ENCODE measurements at places on chromosomes 6 and 20.

DNA sequence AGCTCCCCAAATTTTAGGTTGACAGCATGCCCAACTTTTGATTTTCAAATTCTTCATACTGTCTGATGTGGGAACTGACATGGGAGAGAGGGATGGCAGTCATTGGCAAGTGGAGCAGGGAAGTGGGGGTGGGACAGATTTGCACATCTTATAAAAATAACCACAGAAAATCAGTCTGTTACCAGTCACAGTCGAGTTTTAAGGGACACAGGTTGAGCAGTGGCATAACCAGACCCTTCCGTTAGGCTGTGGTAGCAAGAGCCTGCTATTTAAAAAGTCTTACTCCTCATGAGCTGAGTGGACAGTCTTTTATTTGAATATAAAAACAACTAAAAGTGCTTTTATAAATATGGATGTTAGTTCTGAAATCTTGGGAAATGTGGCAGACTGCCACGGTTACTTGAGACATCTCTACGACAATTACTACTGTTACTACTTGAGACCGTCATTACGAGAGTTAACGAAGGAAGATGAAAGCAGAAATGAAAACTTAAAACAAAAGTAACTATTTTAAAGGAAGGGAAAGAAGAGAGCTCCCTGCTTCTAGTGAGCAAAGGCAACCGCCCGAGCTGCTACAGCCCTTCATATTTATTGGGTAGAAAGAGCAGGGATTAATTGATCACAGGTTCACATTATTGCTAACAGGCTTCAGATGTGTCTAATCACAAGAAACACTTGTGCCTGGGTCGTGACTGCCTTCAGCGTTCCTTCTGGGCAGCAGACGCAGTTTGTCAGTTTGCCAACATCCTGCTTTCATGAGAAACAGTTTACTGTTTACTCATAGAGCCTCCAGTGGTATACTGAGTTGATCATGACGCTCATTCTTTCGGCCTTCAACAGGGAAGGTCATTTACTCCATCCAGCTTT, 71.3 kb downstream of the EFHC1 start:
- no peak for DNase-seq

DNA sequence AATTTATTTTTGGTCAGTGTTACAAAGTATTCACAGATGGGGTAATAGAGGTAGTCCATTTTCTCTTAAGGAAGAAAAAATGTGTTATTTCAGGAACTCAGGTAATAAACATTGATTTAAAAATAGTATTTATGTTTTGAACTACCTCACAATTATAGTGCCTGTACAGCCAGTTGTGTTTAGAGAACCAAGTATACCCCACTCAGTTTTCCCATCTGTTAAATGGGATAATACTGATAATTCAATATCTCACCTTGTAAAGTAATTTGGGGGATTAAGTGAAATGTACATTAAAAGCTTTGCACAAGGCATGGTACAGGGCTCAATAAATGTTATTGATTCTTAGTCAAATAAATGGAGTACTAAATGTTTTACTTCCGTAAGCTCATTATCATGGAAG, 4.7 kb downstream of the ZNF451 start:
- no peak for DNase-seq

DNA sequence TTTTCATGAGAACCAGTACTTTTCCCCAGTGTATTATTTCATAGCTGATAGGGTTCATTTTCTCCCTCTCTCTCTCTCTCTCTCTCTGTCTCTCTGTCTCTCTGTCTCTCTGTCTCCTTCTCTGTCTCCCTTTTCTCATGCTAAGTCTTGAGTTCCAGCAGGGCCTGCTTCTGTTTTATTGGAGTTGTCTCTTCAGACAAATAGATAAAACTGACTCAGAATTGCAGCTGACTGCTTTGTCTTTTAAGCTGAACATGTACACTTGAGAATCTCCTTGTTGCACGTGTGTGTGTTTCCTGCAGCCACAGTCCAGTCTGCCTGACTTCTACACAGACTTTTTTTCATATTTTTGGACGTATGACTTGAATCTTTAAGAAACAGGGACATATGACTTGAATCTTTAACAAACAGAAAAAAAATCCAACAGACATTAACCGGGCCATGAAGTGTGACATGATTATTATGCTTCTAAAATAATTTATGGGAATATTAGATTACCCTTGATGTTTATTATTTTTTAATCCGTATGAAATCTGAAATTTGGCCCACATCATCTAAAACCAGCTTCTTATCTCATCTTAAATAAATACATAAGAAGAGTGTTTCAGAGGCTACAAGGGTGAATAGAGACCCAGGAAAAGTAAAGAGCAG, 71.5 kb downstream of the JAG1 start:
- no peak for DNase-seq

GRCh38 chr6:115675443-115675842, 385.2 kb downstream of the FRK start:
- no peak for DNase-seq

DNA sequence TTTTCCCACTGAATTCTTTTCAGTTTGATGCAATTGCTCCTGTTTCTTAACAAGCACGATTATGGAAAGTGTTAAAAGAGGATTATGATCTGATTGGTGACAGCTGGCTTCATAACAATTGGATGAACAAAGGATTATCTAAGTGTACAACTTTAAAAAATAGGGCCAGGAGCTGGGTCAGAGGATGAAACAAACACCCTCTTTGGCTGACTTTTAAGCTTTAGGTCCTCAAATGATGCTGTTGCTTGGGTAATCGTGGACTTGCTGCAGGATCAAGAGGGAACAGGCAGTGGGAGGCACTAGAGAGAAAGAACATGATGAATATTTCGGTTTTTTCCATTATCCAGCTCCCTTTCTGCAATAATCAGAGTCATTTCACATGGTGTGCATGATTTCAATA, 35.5 kb upstream of the TMX4 start:
- DNase-seq, result no peak

GRCh38 chr6:108115598-108116058, 41.1 kb upstream of the OSTM1 start:
- DNase-seq, result peak; percentile 80

- no peak for DNase-seq
These were observed 124.9 kb upstream of the ARID1B start for GRCh38 chr6:156652231-156652750.

GRCh38 chr20:20547876-20548266, 164.6 kb downstream of the RALGAPA2 start:
- no peak for DNase-seq

DNA sequence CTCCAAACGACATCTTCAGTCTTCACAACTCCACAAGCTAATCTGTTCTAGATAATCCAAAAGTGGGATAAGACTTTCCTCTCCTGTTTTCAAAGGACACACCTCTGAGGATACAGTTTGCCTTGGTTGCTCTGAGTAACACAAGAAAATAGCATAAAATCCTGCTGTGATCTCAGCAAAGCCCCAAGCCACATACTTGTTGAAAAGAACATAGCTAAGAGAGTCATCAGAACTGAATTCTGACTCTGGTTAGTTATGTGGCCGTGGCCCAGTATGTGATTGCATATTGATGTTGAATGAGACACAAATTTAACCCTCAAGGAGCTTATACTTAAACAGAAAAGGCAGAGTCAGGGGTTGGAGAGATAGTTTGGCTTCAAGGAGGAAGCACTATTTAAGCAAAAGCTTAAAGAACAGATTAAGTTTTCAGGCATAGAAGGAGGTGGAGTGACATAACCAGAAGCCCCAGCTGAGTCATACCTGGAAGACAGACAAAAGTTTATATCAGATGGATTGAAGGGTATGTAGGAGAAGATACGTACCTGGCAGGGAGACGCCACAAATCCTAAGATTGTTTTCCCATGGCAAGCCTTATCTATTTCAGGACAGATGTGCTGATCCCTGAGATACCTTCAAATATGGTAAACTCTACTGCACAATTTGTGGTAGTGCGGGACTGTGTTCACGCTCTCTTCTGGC, 41.2 kb downstream of the OPN5 start:
- no peak for DNase-seq

- DNase-seq, result no peak
These were observed 487.7 kb upstream of the HS3ST5 start for GRCh38 chr6:114830515-114830914.

- DNase-seq, result no peak
These were observed 149.5 kb downstream of the DOK5 start for GRCh38 chr20:54624706-54625390.

DNA sequence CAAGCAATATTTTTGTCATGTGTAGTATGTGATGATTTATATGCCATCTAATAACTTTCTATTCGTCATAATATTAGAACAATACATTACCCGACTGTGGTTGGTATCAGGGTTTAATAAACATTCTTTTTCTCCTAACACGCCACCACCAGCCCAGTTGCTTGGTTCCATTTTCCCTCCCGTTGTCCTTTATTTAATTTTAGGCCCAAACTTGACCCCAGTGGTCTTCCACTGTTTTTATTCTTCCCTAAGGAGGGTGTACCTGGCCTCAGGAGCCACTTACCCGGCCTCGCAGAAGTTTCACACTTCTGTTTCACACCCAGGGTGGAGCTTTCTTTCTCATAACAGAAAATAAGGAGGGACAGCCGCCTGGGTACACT, 33.1 kb upstream of the PIM1 start:
- DNase-seq, result no peak

GRCh38 chr20:34322267-34323105, 19.3 kb upstream of the AHCY start:
- DNase-seq, result no peak

GRCh38 chr20:61287583-61288275, 35.7 kb downstream of the CDH4 start:
- no peak for DNase-seq

GRCh38 chr6:15148356-15148946, 97.4 kb upstream of the JARID2 start:
- DNase-seq, result peak; percentile 50

- DNase-seq, result no peak
These were observed 12.8 kb downstream of the NFATC2 start for GRCh38 chr20:51529758-51530157.

- peak; percentile 43 for DNase-seq
These were observed 27.2 kb upstream of the SYNJ2 start for GRCh38 chr6:157954150-157955117.

- DNase-seq, result no peak
These were observed 95.3 kb upstream of the MAN1A1 start for GRCh38 chr6:119444642-119445557.

GRCh38 chr6:43494766-43495165, 15.4 kb downstream of the LRRC73 start:
- DNase-seq, result no peak

- no peak for DNase-seq
These were observed 463 bp upstream of the HLA-DMB start for GRCh38 chr6:32941214-32941768.

- no peak for DNase-seq
These were observed 160.6 kb downstream of the GRM4 start for GRCh38 chr6:33985313-33985751.

DNA sequence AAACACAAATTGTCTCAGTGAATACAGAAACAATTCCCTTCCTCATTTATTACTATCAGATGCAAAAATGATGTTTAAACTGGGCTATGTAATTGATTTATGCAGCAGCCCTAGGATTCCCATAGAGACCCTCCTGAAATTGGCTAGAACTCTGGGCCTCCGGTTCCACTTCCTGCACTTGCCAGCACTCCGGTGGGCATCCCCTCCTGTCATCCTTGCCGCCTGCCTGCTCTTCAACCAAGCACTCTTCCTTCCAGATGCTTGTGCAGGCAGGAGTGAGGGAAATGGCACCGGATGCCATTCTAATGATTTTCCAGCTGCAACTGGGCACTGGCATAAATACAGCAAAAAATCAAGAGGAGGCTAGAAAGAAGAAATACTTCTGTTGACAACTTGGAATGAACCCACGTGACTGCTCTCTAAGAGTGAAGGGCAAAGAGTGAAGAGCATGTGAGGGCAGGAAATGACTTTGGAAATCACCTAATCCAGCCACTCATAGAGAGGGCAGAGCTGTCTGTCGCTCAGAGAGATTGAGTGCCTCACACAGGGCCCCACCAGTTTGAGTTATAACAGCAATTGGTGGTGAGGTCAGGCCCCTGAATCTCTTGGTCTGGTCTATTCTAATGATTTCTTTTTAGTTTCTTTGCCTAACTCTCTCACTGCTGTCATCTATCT, 3.7 kb upstream of the NEDD9 start:
- no peak for DNase-seq

GRCh38 chr20:4130404-4131189, 115.2 kb upstream of the RNF24 start:
- no peak for DNase-seq

GRCh38 chr6:110363748-110364147, 5.6 kb upstream of the METTL24 start:
- DNase-seq, result no peak

GRCh38 chr20:48721324-48722001, 106.3 kb downstream of the PREX1 start:
- no peak for DNase-seq

GRCh38 chr6:149150801-149151398, 166.6 kb upstream of the TAB2 start:
- no peak for DNase-seq

DNA sequence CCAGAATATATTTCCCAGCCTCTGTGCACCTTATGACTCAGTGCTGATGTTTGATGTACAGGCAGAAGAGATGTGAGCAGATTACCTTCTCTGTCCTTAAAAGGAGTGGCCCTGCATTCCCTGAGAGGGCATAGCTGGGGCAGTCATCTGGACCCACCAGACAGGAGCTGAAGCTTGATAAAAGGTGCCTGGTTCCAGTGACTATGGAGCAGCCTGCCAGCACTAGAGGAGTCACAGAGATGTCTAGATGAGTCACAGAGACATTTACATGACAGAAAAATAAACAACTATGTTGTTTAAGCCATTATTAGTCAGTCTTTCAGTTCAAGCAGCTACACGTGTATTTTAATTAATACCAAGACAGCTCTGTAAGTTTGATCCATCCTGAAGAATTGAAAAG, 237.1 kb upstream of the MOCS1 start:
- DNase-seq, result no peak

DNA sequence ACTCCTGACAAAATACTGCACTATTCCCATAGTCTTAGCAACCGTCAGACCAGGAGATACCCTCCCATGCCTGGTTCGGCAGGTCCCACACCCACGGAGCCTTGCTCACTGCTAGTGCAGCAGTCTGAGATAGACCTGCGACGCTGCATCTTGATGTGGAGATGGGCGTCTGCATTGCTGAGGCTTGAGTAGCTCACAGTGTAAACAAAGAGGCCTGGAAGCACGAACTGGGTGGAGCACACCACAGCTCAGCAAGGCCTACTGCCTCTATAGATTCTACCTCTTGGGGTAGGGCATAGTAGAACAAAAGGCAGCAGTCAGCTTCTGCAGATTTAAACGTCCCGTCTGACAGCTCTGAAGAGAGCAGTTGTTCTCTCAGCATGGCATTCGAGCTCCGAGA, 25.4 kb downstream of the TMEM244 start:
- DNase-seq, result no peak

GRCh38 chr6:121571455-121571854, 136.0 kb downstream of the GJA1 start:
- DNase-seq, result no peak

- DNase-seq, result no peak
These were observed 3.3 kb downstream of the RNF144B start for GRCh38 chr6:18390476-18390875.

Data from GM23338 (cell line).